CMK (cell line): ENCODE measurements at places on chromosomes 12 and 14.

- no peak for DNase-seq
These were observed 30.9 kb upstream of the TDRD9 start for GRCh38 chr14:103897075-103897947.

- no peak for DNase-seq
These were observed 132.1 kb downstream of the DICER1 start for GRCh38 chr14:95025218-95025617.

DNA sequence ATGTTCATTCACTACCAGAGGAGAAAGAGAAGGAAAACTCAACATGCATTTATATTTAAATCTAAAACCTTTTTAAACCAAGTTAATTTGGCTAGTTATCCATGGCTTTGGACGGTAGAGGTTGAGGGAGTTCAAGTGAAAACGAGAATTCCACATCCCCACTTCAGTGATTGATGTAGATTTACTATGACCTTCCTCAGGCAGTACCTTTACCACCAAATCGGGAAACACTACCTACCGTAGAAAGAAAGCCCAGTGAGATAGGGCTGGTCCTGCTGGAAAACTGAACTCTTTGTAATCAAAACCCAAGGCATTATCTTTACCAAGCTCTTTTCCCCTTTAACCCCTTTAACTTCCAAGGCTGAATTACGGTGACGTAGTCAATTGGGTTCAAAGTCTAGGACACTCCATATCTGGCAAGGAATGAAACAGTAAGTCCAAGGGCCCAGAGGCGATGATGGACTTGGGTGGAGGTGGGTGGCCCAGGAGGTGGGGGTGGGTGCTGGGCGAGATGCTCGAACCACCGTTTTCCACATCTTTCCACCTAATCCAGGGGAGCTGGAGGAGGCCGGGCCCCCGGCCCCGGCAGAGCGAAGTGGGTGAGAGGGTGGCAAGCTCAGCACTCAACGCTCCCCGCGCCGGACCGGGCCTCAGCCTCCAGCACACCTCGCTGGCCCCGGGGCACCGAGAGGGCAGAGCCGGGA lies 618 bp downstream of the SEC23A start:
- no peak for DNase-seq

DNA sequence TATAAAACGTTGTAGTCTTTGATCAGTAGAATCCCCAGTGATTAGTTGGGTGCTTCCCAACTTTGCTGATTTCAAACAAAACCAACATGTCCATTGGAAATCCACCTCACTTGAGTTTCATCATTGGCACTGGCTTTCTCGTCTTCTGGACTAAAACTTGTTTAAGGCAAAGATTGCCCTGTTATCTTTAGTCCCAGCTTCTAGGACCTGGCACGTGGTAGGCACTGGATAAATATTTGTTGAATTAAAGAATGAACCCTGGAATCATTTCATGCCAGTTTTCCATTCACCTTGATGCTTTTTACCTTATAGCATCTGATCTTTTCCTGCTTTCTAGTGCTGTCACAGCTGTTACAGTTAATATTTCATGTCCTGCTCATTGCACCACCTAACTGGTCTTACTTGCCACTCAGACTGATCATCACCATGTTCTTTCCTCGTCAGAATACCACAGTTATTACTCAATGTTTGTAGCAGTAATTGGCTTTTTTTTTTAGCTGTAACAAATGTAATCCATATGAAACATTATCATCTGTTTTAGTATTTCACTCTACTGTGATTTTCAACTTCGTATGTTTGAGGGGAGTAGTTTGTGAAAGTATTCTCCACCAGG lies 7.3 kb upstream of the C12orf50 start:
- no peak for DNase-seq

GRCh38 chr14:87008965-87009364 lies 984.0 kb downstream of the GALC start:
- no peak for DNase-seq

- DNase-seq, result no peak
These were observed 58.7 kb downstream of the DRAM1 start for GRCh38 chr12:101935890-101936746.

- DNase-seq, result no peak
These were observed 12.4 kb upstream of the SLC6A12 start for GRCh38 chr12:226401-226800.

DNA sequence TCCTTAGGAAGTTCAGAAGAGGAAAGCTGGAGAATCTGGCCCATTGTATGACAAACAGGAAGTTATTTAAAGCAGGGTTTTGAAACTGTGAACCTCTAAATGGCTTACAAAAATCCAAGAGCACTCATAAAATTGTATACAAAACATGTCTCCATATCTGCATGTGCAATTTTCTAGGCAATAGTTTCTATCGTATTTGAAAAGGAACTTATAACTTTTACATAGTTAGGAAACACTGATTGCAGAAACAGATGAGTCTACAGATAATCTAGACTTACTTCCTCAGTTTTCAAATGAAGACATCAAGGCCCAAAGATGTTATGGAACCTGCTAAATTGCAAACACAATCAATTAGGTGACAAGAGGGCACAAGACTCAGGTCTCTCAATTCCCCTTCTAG lies 53.3 kb upstream of the ETV6 start:
- no peak for DNase-seq

GRCh38 chr12:91651728-91652127 lies 469.1 kb upstream of the DCN start:
- no peak for DNase-seq
